Amygdala (tissue), 56 donors: ENCODE measurements at places on chromosomes 5 and 9.

- no peak for DNase-seq
Measured at GRCh38 chr9:7375013-7375511, 424.5 kb downstream of the DMAC1 start.

- DNase-seq: no peak
Measured at GRCh38 chr9:120474591-120475243, 105.2 kb downstream of the CDK5RAP2 start.

- no peak for DNase-seq
Measured at GRCh38 chr5:178338750-178339144, 106.1 kb upstream of the PHYKPL start.

GRCh38 chr9:77589046-77589795, 58.9 kb downstream of the GNA14 start:
- no peak for DNase-seq

GRCh38 chr5:104062621-104063377, 500.2 kb upstream of the NUDT12 start:
- DNase-seq: no peak

GRCh38 chr5:139758510-139759075, 37.0 kb upstream of the PSD2 start:
- no peak for DNase-seq
